ENCODE measurements at places on chromosomes 1 and 21.

DNA sequence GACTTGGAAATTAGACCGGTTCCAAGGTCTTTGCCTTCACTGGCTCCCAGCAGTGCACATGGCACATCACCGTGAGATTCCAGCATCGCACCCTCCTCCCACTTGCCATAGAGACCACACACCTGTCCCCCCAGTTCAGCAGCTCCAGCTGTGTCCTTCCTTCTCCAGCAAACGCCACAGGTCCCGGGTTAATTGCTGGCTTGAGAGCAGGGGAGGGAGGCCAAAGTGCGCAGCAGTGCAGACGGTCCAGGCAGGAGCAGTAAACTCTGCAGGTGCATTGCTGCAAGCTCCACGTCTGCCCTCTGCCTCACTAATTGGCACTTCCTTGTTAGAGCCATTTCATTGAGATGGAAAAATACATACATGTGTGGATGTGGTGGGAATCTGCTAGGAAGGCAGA is 65.3 kb downstream of the KLHDC7A start:
- no peak for DNase-seq

- no peak for DNase-seq
Measured at GRCh38 chr1:168653567-168653966, 75.4 kb downstream of the DPT start.

- no peak for DNase-seq
Measured at GRCh38 chr1:44421446-44421884, 16.4 kb downstream of the RNF220 start.

- DNase-seq, result no peak
Measured at GRCh38 chr1:221035662-221036153, 156.5 kb downstream of the HLX start.

DNA sequence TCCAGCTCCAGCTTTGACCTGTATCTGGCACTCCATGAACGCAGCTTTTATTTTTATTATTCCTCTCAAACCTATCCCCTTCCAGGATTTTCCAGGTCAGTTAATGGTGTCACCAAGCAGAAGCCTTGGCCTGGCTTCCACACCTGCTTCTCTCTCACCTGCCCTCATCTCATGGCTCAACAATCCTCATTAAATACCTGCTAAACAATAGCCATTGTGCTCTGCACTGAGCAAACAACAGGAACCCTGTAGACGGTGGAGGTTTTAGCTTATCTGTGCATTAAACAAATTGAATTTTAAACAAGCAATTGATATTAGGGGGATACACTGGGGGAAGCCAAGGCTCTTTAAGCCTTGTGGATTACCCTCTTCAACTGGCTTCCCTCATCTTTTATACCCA is 15.3 kb downstream of the PYCR2 start:
- no peak for DNase-seq

- DNase-seq, result peak; percentile 71
Measured at GRCh38 chr1:6359216-6360116, 34.1 kb downstream of the ACOT7 start.

GRCh38 chr1:65179148-65179547 is 31.1 kb downstream of the AK4 start:
- no peak for DNase-seq

- DNase-seq, result no peak
Measured at GRCh38 chr21:44866780-44867179, 6.7 kb downstream of the PTTG1IP start.

DNA sequence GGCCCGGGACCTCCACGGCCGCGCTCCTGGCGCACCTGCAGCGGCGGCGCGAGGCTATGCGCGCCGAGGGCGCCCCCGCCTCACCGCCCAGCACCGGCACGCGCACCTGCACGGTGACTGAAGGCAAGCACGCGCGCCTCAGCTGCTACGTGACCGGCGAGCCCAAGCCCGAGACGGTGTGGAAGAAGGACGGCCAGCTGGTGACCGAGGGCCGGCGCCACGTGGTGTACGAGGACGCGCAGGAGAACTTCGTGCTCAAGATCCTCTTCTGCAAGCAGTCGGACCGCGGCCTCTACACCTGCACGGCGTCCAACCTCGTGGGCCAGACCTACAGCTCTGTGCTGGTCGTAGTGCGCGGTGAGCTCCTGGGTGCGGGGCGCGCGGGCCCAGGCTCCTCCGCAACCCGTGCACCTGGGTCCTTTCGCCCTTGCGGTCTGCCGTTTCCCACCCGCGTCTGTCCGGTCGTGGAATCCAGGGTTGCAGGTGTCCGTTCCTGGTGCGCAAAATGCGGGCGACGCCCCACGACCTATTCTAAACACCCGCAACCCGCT is 4.6 kb downstream of the OBSCN start:
- DNase-seq, result no peak

DNA sequence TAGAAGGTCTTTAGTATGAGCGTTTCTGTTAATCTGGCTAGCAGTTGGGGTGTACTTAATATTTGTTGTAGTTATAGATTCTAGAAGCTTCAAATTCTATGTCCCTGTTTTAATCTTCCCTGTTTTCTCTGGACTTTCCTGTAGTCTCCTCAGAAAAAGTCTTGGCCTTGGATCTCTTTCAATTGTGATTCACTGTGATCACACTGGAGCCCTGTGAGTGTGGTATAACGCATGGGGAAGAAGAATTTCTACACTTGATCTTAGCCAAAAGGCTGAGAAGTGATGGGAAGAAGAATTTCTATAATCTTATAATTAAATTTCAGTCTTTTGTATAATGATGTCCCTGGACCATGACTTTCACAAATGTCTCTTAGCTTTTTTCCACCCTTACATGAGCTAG is 36.7 kb upstream of the COP1 start:
- no peak for DNase-seq

GRCh38 chr1:43062527-43063095 is 103.9 kb upstream of the SLC2A1 start:
- DNase-seq, result no peak

- no peak for DNase-seq
Measured at GRCh38 chr1:160662910-160663309, 16.1 kb upstream of the SLAMF1 start.
